DND-41 (cell line): ENCODE measurements at places on chromosomes 2 and 18.

- DNase-seq = no peak
These were observed 2.1 kb upstream of the SLC30A3 start for GRCh38 chr2:27264753-27265535.

DNA sequence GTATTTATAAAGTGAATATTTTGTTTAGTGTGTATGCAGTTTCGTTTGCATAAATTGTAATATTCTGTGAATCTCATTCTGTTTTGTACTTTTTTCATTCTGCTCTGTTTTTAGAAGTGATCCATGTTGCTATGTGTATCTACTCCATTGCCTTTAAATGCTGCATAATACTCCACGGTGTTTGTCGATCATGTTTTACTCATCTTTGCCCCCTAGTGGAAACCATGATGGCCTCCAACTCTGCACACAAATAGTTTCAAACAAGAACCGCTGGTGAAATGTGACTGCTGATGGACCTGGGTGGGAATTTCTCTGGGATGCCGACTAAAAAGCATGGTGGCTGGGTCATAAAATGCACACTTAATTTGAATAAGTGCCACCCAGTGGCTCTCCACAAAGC lies 32.0 kb upstream of the SKOR2 start:
- DNase-seq = no peak

DNA sequence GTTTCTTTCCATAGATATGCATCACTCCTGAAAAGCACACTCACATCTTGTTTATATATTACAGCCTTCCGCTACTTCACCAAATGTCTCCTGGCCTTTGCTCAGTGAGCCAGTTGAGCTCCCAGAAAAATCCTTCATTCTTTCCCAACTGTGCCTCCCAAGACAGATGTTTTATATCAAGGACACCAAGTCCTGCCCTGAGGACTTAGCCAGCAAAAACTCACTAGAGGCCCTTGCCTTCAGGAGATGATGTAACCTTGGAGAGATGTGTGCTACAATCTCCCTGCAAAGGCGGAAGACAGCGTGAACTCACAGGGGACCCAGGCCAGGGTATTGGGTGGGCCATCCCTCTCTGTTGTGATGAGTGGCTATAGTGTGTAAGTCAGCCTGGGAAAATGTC lies 86.1 kb upstream of the CTAGE1 start:
- DNase-seq = no peak

GRCh38 chr18:36274083-36274715 lies 23.3 kb upstream of the FHOD3 start:
- DNase-seq = no peak

DNA sequence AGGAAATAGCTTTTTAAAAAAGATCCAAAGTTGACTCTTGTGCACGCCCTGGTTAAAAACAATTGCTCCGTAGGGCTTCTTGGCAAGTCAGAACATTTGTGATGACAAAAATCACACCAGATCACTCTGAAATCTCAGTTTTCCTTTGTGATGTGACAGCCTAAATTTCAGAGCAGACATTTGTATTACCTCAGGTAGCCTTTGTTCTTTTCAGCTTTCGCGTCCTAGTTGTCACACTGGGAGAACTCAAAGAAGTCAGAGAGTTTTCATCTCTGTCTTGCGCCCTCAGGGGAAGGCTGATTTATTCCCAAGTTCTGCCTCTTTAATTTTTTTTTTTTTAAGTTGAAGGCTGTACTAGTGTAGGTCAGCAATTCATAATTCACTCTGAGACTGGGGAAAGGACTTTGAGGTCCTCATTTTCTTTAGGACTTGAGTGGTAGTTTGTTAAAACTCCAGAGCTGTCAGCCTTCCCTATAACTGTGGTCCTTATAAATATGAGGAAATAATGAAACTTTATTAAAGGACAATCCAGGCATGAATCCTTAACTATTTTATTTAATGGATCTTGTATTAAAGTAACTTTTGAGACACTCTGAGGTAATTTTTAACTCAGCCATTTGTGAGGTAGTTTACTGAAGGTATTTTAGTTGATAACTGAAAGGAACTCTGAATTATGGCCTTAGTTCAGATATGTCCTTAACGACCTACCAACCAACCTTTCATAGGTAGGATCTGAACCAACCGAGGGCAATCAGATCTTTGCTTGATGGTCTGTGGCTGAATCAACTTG lies 525.1 kb upstream of the FAM98A start:
- DNase-seq = no peak

- DNase-seq = no peak
These were observed 117.0 kb upstream of the EPAS1 start for GRCh38 chr2:46180189-46180588.

DNA sequence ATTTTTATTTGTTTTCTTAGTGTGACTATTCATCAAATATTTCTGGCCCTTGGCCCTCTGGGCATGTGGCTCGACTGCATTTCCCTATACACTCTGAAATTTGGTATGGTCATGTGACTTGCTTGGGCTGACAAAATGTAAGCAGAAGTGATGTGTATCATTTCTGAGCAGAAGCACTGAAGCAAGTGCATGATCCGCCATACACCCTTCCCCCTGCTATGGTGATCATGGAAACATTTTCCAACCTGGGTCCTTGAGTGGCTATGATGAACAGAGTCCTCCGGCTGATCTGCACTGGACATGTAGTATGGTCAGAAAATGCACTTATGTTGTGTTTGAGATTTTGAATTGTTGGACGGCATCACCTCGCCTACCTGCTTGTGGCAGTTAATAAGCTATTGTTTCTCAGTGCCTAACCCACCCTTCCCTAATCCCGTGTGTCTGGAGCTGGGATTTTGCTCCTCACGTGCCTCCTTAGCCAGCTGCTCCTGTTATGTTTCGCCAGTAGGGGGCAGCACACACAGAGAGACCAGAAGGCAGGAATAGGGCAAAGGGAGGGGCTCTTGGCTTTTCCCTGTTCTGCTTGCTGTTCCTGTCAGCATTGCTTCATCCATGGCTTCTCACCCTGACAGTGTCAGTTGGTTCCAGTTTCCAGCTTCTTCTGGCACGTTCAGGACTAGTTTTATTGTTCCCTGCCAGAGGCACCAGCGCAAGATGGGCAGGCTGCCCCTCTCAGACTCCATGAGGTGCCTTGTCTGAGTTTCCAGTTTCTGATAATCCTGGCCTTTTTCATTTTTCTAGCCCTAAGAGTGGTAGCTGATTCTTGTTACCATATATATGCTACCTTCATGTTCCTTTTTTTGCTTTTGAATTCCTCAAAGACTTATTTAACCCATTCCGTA lies 207.4 kb downstream of the ARL6IP6 start:
- peak; percentile 52 for DNase-seq

- no peak for DNase-seq
These were observed 31.0 kb downstream of the NAT8 start for GRCh38 chr2:73611193-73611592.

GRCh38 chr18:59867337-59868104 lies 32.3 kb upstream of the PMAIP1 start:
- no peak for DNase-seq

DNA sequence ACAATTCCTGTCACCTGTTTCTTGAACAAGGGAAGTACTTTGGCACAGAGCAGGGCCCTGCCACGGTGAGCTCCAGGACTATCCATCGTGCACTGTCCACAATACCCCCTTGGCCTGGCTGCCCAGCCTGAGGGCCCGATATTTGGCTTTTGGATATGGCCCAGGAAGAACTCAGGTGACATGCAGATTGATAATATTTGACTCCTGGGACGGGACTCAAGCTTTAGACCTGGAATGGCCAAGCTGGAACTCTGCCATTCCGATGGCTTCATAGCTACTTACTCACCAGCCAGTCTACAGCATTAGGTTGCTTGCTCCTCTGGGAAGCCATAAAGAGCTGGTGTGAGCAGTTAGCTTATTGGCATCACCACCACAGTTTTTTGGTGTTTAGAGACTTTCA lies 26.6 kb downstream of the EML6 start:
- no peak for DNase-seq

- DNase-seq = no peak
These were observed 7.5 kb upstream of the YPEL5 start for GRCh38 chr2:30139131-30139870.

- DNase-seq = no peak
These were observed 1.5 kb downstream of the TRMT61B start for GRCh38 chr2:28868611-28869010.

GRCh38 chr18:36729197-36729596 lies 99.6 kb downstream of the TPGS2 start:
- no peak for DNase-seq

DNA sequence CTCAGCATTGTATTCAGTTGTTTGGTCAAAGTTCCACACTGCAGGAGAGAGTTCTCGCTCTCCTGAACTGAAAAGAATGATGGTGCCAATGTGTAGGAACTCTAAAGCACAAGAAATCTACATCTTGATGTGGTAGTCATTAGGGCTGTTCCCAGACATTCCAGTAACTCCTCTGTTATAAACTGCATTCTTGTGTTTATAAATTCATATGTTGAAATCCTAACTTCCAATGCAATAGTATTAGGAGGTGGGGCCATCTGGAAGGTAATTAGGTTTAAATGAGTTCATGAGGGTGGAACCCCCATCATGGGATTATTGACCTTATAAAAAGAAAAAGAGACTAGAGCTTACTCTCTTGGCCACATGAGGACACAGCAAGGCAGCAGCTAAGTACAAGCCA lies 239.6 kb downstream of the CDH20 start:
- no peak for DNase-seq

GRCh38 chr2:106115250-106115649 lies 78.9 kb downstream of the UXS1 start:
- DNase-seq = no peak

GRCh38 chr18:45245091-45245511 lies 370.2 kb upstream of the SLC14A2 start:
- DNase-seq = no peak

DNA sequence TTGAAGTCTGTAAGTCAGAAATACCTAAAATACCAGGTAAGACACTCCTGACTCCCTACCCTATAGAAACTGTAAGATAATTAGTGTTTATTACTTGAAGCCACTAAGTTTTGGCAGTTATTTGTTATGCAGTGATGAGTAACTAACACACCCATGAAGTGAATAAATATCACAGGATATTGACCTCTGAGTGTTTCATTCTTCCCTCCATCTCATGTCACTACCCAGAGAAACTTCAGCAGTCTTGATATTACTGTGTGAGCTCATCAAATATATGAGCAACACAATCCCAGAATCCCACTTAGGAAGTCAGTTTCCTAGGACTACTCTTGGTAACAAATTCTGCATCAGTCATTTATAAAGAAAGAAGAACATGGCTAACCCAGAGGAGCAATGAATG lies 529.7 kb downstream of the FBXO15 start:
- DNase-seq = no peak

DNA sequence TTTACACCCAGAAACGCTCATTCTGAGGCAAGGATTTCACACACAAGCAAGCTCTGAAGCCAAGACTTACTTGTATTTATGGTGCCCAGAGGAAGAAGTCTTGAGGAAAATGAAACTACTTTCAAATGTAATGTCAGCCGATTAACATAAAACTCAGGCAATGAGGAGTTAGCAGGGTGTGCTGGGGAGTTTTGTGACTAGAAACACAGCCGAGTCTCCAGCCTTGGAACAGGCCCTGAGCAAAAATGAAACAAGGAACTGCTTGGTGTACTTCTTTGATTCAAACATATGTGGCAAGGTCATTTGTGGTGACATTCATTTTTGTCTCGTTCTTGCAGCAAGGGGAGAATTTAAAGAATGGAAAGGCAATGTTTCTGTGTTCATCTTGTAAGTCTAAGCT lies 4.5 kb downstream of the DYTN start:
- no peak for DNase-seq

DNA sequence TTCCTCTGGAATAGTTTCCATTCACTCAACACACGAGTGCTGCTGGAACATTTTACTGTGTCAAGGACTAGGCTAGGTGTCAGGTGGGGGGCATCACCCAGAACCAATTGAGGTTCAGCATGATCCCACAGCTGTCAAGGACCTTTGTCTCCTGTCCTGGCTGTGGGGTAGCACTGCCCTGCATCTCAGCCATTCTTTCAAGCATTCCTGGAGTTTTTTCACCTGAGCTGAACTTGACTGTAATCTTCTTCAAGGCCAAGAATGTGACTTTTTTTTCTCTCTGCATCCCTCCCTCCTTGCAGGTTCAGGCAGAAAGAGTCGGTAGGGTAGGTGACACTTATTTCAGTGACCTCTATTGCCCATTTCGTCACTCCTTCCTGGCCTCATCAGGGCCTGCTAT lies 3.5 kb downstream of the MAPK4 start:
- no peak for DNase-seq

DNA sequence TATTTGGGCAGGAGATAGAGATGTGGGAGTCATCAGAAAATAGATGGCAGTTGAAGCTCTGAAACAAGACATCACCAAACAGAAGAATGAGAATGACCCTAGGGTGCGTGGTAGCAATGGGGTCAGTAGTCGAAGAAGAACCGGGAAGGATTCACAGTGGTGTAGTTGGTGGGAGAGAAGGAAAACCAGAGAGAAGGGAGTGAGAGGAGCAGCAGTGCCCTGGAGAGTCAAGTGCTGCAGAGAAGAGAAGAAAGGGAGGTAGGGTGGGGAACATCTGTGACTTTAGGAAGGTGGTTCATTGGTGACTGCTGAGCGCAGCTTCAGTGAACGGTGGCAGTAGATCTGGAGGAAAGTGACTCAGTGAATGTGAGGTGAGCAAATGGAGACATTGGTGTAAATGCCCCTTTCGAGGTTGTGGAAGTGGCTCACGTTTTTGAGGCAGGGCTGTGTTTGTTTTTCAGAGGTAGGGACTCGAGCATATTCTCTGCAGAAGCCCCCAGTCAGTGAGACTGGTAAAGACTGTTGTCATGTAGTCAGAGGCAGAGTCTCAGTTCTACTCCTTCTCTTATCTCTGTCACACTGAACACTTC lies 36.4 kb downstream of the CDC42EP3 start:
- no peak for DNase-seq

- DNase-seq = no peak
These were observed 364.5 kb upstream of the LINC00305 start for GRCh38 chr18:64513401-64513800.

DNA sequence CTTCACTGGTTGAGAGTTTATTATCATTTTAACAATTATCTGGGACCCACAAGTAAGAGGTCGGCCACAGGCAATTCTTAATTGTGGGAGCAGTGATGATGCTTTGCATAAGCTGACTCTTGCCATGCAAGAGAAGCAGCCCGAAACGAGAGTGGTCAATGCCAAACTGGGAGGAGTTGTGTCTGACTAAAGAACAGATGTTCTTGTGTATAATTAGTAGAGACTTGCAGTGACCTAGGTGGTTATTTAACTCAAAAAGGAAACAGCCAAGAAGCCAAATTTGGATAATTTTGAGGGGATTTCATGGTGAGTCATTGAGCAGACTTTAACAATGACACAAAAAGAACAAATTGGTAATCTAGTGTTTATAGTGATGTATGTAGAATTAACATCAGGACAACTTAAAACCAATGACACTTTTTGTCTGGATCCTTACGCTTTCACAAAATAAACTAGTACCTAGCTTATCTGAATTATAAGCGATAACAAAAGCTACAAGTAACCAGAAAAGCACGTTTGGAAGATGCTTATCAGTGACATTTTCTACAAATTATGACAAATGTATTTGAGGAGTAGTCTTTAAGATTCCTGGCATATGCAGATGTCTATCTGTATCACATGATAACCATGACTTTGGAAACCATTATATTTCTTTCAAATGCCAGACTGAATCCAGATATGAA lies 184.7 kb upstream of the DLGAP1 start:
- DNase-seq = no peak

- no peak for DNase-seq
These were observed 282.4 kb upstream of the THSD7B start for GRCh38 chr2:136482966-136483365.
